IMR-90 (cell line): ENCODE measurements at places on chromosomes 16 and 17. TPM values are rescaled to one million over a fixed set of nuclear protein-coding genes. Genes with fewer than 3 reads are reported as not detected.

Gene AIPL1
- not detected in 2 replicates for total RNA-seq

Gene AATK
- under 0.01 TPM in 1 of 2 replicates, not detected in the other for total RNA-seq

- DNase-seq: no peak
These were observed 145.2 kb downstream of the PMP22 start for GRCh38 chr17:15119968-15120367.

DNA sequence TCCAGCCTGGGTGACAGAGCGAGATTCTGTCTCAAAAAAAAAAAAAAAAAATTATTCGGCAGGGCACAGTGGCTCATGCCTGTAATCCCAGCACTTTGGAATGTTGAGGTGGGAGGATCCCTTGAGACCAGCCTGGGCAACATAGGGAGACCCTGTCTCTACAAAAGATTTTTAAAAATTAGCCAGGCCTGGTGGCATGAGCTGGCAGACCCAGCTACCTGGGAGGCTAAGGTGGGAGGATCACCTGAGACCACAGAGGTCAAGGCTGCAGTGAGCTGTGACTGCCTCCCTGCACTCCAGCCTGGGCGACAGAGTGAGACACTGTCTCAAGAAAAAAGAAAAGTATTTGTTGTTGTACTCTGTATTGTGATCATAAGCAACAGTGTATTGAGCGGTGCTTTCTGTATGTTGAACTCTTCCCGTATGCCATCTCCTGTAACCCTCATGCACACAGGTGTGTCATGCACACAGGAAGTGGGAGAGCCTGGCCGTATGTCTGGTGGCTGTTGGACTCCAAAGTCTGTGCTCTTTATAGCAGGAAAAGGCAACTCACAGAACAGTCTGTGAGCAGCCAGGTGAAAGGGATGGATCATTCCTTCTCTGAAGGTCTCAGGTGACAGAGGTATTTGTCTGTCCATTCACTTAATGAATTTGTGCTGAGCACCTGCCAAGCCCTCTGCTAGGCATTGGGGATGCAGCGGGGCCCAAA, 17.1 kb downstream of the CDH1 start:
- DNase-seq: no peak

Gene HP
- not detected in 2 replicates for total RNA-seq

DNA sequence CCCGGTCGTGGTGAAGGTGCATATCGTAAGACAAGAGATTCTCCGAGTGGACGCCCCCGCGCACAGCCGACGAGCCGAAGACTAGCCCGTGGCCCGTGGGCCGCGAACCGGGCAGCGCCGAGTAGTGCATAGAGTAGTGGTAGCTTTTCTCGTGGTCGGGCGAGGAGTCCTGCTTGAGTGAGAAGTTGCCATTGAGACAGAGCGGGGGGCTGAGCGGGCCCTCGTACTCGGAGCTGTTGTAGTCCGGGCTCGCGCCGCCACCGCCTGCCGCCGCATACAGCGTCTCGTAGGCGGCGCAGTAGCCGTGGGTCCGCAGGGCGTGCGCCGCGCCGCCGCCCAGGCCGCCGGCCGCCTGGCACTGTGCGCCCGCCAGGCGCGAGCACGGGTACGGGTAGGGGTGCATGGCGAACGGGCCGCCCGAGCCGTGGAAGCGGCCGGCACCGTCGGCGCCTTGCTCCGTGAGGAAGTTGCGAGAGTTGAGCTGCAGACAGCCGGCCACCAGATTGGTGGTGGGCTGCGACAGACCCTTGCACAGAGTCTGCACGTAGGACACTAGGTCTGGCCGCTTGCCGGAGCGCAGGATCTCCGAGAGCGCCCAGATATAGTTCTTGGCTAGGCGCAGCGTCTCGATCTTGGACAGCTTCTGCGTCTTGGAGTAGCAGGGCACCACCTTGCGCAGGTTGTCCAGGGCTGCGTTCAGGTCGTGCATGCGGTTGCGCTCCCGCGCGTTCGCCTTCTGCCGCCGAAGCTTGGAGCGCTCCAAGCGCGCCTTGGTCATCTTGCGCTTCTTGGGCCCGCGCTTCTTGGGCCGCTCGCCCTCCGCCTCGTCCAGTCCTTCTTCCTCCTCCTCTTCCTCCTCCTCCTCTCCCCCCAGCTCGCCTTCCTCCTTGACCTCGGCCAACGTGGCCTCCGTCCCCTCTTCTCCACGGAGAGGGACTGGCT, 2.0 kb downstream of the NEUROD2 start:
- no peak for DNase-seq

DNA sequence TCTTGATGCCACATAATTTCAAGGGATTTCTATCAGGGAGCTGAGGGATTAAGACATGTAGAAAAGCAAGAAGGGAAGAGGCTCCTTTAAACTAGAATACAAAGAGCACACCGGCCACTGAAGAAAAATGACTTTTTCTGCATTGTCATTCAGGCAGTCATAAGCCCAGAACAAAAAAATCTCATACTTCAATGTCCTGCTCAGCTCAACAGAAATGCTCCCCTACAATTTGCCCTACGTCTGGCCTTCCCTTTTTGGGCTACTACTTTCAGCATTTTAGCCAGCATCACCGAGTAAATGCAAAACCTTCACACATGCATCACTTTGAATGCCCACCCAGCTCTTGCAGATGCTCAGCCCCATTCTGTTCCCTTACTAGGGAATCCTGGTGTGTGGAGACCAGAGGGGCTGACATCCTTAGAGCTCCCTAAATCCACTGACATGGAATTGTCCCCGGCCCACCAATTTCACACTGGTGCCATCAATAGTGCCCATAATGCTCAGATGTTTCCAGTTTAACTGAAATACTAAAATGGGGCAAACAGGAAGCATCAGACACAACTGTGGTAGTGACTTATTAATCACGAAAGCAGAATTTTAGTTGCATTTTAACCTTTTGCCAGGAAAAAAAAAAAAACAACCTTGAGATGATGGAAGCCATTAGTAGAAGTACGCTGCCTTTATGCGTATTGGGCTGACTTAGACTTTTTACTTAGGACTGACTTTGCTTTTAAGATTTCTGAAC, 2.7 kb downstream of the MAP3K14 start:
- no peak for DNase-seq

GRCh38 chr16:82833378-82833993, 206.7 kb downstream of the CDH13 start:
- DNase-seq: no peak

Gene FOXJ1
- not detected in 2 replicates for total RNA-seq

GRCh38 chr16:49112754-49113153, 168.9 kb downstream of the CBLN1 start:
- DNase-seq: no peak

Gene LCMT1
- total RNA-seq: 60.0 and 60.4 TPM in 2 replicates

- no peak for DNase-seq
These were observed 14.1 kb downstream of the SLC7A6OS start for GRCh38 chr16:68296693-68297092.

DNA sequence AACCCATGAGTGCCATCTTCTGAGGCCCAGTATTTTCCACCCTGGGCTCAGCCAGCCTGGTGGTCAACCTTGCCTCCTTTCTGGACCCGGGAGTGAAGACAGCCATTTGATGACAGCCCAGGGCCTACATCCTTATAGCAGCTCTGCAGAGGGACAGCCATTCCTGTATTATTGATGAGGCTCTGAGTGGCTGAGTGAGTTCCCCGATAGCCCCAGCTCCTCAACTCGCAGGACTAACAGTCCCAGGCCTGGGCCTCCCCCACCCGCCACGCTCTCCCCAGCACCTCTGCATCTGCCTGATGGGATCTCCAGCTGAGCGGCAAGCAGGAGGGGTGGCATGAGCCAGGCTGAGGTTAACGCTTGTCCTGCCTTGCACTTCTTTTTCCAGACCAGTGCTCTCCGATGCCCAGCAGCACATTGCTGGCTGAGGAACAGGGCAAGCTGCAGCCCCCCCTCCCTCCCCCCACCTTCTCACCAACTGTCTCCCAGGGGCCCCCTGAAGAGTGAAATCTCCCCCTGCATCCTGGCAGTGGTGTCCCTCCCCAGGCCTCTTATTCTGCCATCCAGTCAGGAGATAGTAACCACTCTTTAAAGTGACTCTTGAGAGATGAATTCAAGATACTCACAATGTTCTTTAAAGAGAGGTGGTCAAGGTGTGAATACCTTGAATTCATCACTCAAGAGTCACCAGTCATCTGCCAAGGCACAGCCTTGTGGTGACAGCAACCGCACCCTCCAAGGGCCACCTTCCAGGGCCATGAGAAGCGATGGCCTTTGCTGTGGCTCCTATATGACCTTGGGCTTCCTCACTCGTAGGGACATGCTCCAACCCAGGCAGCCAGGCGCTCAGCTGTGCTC, 23.5 kb downstream of the CACNG5 start:
- DNase-seq: no peak

- no peak for DNase-seq
These were observed 121.7 kb upstream of the CCL2 start for GRCh38 chr17:34133350-34133749.

GRCh38 chr16:73998707-73999106, 297.9 kb upstream of the PSMD7 start:
- DNase-seq: no peak

GRCh38 chr16:70659953-70660671, 13.8 kb downstream of the IL34 start:
- DNase-seq: no peak

Gene KRTAP4-3
- not detected in 2 replicates for total RNA-seq

- DNase-seq: no peak
These were observed 9.9 kb downstream of the GINS2 start for GRCh38 chr16:85678821-85679220.

Gene ATP2A3
- 0.18 and 0.28 TPM in 2 replicates for total RNA-seq

DNA sequence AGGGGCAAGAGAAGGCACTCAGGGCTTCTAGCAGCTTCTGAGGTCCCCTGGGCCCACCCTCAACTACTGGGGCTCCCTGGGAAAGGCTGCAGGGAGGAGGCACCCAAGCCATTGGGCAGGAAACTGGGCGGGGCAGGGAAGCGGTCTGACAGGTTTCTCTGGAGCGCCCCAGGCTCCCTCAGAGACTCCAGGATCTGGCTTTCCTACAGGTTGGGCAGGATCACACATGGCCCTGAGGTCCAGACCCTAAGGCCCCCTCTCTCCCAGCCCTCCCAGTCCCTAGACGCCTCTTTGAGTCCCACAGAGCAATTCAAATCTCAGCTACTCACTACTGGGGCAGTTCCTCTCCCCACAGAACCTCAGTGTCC, 14.3 kb downstream of the JUP start:
- no peak for DNase-seq

- DNase-seq: no peak
These were observed 21.3 kb downstream of the ASPA start for GRCh38 chr17:3497101-3497500.

DNA sequence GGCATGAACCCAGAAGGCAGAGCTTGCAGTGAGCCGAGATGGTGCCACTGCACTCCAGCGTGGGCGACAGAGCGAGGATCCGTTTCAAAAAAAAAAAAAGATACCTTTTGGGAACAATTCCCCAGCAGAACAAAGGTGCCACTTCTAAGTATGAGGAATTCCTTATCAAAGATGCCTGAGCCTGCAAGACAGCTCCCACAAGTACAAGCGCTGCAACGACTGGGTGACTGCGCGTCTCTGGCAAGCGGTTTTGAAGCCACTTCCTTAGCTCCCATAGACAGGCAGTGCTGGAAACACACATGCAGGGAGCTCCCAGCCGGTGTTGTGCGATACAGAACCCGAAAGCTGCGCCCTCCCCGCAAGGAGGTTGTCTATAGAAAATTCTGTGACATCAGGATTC, 60.5 kb downstream of the ADCY9 start:
- no peak for DNase-seq

GRCh38 chr16:35626041-35626440, 2166.6 kb downstream of the TP53TG3F start:
- DNase-seq: no peak

- no peak for DNase-seq
These were observed 3.0 kb downstream of the ABHD15 start for GRCh38 chr17:29563816-29564215.

Gene ITGA2B
- under 0.01 TPM in 2 replicates for total RNA-seq

- DNase-seq: no peak
These were observed 29.1 kb upstream of the IRX6 start for GRCh38 chr16:55294931-55295342.

DNA sequence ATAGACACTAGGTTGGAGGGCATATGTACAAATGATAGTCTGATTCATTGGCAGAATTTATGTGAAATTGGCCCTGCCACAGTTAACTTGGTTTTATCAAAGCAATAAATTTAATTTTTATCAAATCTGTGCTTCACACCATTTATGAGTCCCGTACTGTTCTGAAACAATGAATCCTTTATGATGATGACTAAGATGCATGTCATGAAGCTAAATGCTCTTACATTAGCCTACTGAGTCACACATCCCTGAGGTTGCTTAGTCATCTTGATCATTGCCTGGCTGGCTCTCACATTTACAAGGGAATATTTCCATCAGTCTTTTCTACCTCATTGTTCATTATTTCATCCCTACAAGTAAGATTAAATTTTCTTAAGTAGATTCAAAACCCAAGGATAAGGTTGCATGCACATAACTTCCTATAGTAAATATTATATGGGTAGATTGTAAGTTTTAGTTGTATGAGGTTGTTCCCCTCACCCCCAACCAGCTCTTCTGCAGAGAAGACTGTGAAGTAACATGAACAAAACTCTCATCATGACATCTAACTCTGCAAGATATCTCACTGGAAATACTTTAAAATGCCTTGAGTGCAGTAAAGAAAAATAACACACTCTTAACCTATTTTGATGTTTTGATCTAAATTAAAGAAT, 170.7 kb downstream of the CYB561 start:
- DNase-seq: peak; percentile 99

Gene ALDOC
- total RNA-seq: 46.1 and 47.0 TPM in 2 replicates
